ENCODE measurements at places on chromosomes 1 and 21.

DNA sequence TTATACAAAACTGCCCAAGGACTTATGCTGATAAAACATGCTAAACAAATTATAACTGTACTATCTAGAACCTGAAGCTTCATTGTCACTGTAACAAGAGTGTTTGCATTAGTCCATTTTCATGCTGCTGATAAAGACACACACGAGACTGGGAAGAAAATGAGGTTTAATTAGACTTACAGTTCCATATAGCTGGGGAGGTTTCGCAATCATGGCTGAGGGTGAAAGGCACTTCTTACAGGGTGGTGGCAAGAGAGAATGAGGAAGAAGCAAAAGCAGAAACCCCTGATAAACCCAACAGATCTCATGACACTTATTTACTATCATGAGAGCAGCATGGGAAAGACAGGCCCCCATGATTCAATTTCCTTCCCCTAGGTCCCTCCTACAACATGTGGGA lies 100.4 kb downstream of the SPATA6 start:
- no peak for DNase-seq

DNA sequence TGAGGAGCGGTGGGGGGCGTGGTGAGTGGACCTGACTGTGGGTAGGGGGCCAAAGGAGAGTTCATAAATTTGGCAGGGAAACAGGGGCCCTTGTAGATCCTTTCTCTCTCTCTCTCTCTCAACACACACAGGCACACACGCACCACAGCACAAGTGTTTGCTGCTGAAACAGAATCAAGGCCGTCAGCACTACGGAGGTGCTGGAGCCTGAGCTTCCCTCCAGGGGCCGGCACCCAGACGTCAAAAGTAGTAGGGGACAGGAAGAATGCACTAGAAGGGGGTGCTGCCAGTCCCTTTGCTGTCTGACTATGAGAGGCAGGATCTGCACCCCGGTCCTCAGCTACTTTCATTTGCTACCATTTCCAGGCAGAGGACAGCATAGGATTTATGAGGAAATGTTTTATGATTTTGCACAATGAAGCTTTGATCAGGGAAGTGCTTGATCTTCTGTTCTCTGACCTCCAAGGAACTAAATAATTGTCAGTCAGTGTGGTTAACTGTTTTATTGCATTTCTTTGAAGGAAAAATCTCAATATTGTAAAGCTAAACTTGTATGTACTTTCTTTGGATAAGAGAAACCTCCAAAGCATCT lies 74.3 kb upstream of the FAM3B start:
- DNase-seq: no peak

- DNase-seq: no peak
These were observed 1.2 kb downstream of the LMNA start for GRCh38 chr1:156115514-156116374.

DNA sequence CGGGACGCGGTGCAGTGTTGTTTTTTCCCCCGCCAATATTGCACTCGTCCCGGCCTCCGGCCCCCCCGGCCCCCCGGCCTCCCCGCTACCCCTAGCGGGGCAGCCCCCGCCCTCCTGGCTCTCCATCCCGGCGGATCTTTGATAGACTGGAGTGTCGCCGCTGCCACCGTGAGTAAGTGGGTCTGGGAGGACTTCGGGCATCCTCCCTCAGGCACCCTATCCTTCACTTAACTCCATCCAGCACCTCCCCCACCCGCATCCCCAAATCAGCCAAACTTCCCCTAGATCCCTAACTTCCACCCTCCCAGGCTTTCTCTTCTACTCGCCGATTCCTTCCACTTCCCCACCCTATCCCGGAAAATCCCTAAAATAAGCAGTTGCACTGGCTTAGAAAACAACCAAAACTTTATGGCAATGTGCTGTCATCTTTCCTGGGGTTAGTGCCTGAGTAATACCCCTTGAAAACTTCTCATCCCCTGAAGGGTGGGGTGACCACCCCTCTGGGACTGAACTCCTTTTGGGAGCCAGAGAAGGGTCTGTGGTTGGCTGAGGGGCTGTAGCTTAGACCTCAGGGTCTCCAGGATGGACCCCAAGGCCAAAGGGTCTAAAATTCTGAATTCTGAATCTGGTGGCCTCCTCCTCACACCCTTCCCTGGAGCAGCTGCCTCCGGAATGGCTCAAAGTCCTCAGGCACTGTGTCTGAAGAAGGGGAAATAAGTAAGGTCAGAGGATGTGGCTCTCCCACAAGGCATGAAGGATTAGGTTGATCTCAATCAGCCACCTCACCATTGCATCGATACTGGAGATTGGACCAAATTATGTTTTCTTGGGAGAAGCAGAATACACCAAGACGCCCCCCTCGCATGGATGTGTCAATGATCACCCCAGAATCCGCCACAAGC lies 12.2 kb downstream of the THBS3 start:
- DNase-seq: no peak

GRCh38 chr1:21896652-21897532 lies 40.2 kb downstream of the HSPG2 start:
- DNase-seq: no peak

GRCh38 chr1:212529211-212529741 lies 79.3 kb upstream of the ATF3 start:
- no peak for DNase-seq

DNA sequence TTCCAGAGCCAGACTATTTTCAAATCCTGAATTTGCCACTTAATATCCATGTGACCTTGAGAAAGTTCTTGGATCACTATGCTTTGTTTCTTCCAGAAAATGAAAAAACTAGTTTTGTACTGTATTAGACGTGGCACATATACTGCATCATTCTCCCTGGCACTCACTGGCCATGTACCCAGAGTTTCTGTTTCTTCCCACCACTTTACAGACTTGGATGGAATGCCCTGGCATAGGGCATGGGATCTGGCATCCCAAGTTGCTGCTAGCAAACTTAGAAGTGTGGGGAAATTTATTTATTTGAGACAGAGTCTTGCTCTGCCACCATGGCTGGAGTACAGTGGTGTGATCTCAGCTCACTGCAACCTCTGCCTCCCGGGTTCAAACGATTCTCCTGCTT lies 10.0 kb downstream of the KLF18 start:
- no peak for DNase-seq

- DNase-seq: peak; percentile 43
These were observed 95.9 kb downstream of the KCNJ15 start for GRCh38 chr21:38352536-38353219.

- DNase-seq: no peak
These were observed 19.9 kb downstream of the INSRR start for GRCh38 chr1:156838972-156839371.

GRCh38 chr1:197254866-197255265 lies 13.2 kb upstream of the CRB1 start:
- DNase-seq: no peak

- peak; percentile 56 for DNase-seq
These were observed 17.0 kb upstream of the CD2 start for GRCh38 chr1:116737020-116737854.

All from stimulated activated CD4-positive, alpha-beta T cell treated with anti-CD3 and anti-CD28 coated beads, Interleukin-4, amount 100 ng/mL, for 48 hours (primary cell).